ENCODE measurements at places on chromosomes 2 and 18. TPM values are rescaled to one million over a fixed set of nuclear protein-coding genes. Genes with fewer than 3 reads are reported as not detected.

DNA sequence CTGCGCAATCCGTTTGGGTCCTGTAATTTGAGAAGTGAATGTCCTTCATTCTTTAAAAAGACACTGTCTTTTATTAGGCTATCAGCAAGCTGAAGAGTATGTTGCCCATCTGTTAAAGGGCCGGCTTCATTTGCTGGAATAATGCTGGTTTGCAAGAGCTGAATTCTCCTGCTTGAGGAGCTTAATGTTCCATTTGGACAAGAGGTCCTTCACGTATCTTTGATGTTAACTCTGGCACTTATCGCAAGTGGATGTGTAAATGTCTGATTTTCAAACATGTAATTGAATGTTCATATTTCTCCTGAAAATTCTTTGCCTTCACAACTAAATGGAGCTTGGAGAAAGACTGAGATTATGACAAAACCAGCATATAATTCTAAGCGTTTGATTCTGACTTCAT is 280.8 kb upstream of the NRP2 start:
- H3K36me3 ChIP-seq: no peaks in the 10 kb centered on the region
- H3K27ac ChIP-seq: no peak overlapping the region
- DNase-seq: no peak
- H3K4me3 ChIP-seq: no peak overlapping the region
- no peaks in the 10 kb centered on the region for H3K27me3 ChIP-seq

DNA sequence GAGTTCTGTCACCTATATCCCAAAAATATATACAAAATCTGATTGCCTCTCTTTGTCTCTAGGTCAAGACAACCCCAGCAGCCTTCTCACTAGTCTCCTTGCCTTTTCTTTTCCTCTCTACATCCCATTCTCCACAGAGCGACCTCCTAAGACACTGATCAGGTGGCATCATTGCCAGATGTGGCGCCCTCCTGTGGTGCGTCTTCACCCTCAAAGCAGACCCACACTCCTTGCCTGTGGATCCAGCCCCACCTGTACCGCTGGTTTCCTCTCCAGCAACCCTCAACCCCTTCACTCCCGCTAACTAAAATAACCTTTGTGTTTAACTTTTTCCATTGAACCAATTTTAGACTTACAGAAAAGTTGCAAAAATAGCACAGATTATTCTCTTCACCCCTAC is 273.3 kb downstream of the GLI2 start:
- no peaks in the 10 kb centered on the region for H3K27me3 ChIP-seq
- DNase-seq: no peak
- H3K27ac ChIP-seq: no peak overlapping the region
- no peaks in the 10 kb centered on the region for H3K36me3 ChIP-seq

ABCB6 gene
- 16.3 TPM for total RNA-seq

DNA sequence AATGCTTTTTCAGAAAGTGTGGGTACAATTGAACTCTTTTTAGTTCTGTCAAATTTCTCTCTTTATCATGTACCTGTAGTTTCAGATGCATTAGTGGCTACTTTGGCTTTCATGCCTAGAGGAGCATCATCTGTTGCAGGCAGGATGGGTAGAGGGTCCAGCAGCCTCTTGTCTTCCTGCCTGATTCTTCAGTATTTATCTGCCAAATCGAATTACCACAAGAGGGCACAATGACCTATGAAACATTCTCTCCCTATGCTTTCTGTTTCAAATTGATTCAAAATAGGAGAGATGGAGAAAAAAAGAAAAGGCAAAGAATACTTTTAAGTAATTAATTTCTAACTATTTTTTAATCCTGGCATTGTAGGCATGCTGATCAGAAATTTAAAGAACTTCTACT is 477.2 kb downstream of the TRIB2 start:
- no peak for DNase-seq
- H3K4me1 ChIP-seq: no peaks in the 10 kb centered on the region
- no peak overlapping the region for H3K4me3 ChIP-seq
- H3K27me3 ChIP-seq: no peaks in the 10 kb centered on the region
- no peaks in the 10 kb centered on the region for H3K36me3 ChIP-seq
- H3K27ac ChIP-seq: no peak overlapping the region

DNA sequence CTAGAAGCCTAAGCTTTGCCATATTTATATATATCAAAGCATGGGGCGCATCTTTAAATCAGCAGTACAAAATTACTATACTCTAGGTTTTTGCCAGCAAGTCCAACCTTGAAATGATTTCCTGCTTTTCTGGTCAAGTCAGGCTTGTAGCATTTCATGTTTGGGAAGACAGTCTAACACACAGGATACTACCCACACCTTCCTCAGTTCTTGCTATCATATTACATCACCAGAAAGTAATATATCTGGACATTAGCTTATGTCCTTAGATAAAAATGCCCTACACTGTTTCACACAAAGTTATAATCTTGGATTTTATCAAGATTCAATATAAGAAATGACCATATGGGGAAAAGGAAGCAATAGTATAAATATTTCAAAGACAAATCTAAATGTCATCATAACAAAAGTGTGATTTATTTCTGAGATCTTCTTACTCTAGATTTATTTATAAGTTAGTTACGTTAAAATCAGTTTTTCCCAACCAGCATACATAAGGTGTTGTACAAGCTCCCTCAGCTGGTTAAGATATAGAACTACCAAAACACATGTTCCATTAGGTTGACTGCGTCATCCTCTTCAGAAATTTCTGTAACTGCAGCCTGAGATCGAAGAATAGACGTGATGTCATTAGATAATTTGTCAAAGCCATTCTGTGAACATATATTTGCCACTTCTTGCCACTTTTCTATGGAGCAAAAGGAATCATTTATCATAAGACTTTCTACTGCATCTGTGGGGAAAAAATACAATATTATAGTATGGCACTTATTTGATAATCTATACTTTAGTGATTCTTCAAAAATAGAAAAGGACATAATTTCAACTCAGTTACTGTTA is 56.6 kb downstream of the CLHC1 start:
- H3K27me3 ChIP-seq: no peaks in the 10 kb centered on the region
- H3K36me3 ChIP-seq: no peaks in the 10 kb centered on the region
- no peak overlapping the region for H3K27ac ChIP-seq
- H3K4me1 ChIP-seq: peaks cover 9% of the 10 kb centered on the region

AQP12B gene
- total RNA-seq: not detected

CRYGD gene
- total RNA-seq: not detected

ANKRD29 gene
- 6.1 TPM for total RNA-seq

SERPINB4 gene
- 1.1 TPM for total RNA-seq

ALPI gene
- total RNA-seq: not detected

- H3K4me3 ChIP-seq: no peak overlapping the region
- H3K27me3 ChIP-seq: no peaks in the 10 kb centered on the region
- no peak for DNase-seq
- no peak overlapping the region for H3K27ac ChIP-seq
Observed at GRCh38 chr2:200033929-200034328, 78.5 kb downstream of the MAIP1 start.

GRCh38 chr18:39296293-39296888 is 1730.8 kb upstream of the CELF4 start:
- H3K4me3 ChIP-seq: no peak overlapping the region
- H3K36me3 ChIP-seq: no peaks in the 10 kb centered on the region
- H3K4me1 ChIP-seq: no peaks in the 10 kb centered on the region
- H3K27ac ChIP-seq: no peak overlapping the region
- H3K27me3 ChIP-seq: no peaks in the 10 kb centered on the region

DNA sequence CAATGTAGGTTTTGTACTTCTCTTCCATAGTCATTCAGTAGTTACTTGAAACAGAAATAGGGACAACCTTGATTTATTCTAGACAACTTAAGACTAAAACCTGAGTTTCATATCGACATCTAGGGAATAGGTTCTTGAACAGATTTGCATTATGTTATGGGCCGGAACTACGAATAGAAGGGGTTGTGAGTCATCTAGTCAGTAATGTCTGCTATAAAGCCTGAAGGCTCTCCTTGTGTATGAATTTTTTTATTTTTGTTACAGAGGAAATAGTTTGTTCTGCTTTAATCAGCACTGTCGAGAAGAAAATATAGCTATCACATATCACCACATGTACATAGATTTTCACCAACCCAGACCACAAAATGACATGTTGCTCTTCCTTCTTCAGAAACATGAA is 17.3 kb upstream of the TRIM43 start:
- H3K27ac ChIP-seq: no peak overlapping the region
- no peak overlapping the region for H3K4me3 ChIP-seq

DNA sequence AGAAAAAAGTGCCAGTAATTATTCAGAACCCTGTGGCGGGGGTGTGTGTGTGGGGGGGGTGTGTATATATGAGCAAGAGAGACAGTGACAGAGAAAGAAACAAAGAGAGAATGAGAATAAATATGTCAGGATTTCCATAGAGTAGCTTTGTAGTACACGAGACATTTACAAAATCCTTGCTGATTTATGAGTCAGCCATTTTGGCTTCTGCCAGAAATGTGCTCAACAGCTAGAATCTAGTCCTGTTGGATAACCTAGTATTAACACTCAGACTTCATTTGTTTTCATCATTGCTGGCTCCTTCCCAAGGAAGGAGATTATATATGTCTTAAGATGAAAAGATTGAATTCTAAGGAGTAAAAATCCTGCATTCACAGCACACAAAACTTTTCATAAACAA is 140.5 kb upstream of the HNRNPA3 start:
- no peak overlapping the region for H3K4me3 ChIP-seq
- H3K4me1 ChIP-seq: no peaks in the 10 kb centered on the region
- no peaks in the 10 kb centered on the region for H3K36me3 ChIP-seq
- no peaks in the 10 kb centered on the region for H3K27me3 ChIP-seq

- no peaks in the 10 kb centered on the region for H3K4me1 ChIP-seq
- H3K27ac ChIP-seq: no peak overlapping the region
- peak; percentile 55 for DNase-seq
- H3K36me3 ChIP-seq: no peaks in the 10 kb centered on the region
- H3K4me3 ChIP-seq: no peak overlapping the region
- no peaks in the 10 kb centered on the region for H3K27me3 ChIP-seq
Observed at GRCh38 chr2:109137616-109138015, 8.6 kb downstream of the SH3RF3 start.

- DNase-seq: no peak
- no peak overlapping the region for H3K27ac ChIP-seq
Observed at GRCh38 chr18:58195278-58195765, 151.3 kb downstream of the NEDD4L start.

GRCh38 chr2:18926631-18927524 is 337.5 kb upstream of the NT5C1B start:
- no peaks in the 10 kb centered on the region for H3K4me1 ChIP-seq
- H3K27me3 ChIP-seq: no peaks in the 10 kb centered on the region
- no peak overlapping the region for H3K27ac ChIP-seq
- no peak for DNase-seq

GRCh38 chr18:26784599-26784998 is 80.9 kb downstream of the AQP4 start:
- no peaks in the 10 kb centered on the region for H3K27me3 ChIP-seq
- no peaks in the 10 kb centered on the region for H3K4me1 ChIP-seq
- DNase-seq: no peak
- no peak overlapping the region for H3K4me3 ChIP-seq
- no peak overlapping the region for H3K27ac ChIP-seq

OTOS gene
- not detected for total RNA-seq

NPHP1 gene
- 6.5 TPM for total RNA-seq

DNA sequence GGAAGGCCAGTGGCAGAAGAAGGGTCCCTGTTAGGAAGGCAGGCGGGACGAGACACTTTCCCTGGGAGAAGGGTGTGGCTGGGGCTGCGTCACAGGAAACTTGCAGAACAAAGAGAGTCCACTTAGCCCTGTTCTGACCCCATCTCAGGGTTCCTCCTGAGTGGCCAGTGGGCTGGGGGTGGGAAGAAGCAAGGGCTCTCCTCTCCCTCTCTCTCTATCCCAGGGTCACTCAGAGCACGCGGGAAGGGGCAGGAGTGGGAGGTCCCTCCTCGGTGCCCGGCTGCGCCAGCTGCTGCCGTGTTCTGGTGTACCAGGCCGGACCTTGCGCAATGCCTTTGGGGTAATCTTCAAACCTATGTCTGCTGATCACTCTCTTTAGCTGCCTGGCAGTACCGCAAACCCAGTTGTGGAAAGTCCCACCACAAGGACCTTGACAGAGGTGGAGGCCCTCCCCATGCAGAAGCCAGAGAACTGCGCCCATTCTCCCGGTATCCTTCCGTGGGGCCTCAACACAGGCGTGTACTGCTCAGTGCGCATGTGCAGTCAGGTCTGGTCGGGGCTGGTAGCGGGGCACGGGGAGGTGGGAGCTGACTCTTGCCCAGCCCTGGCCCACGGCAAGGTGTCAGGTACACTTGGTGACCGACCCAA is 47.8 kb upstream of the ST3GAL5 start:
- no peak overlapping the region for H3K27ac ChIP-seq
- no peaks in the 10 kb centered on the region for H3K36me3 ChIP-seq
- no peaks in the 10 kb centered on the region for H3K27me3 ChIP-seq
- DNase-seq: no peak
- H3K4me3 ChIP-seq: no peak overlapping the region

GRCh38 chr2:105288133-105288532 is 41.4 kb downstream of the TGFBRAP1 start:
- peaks cover 65% of the 10 kb centered on the region for H3K36me3 ChIP-seq
- no peak overlapping the region for H3K4me3 ChIP-seq
- H3K4me1 ChIP-seq: no peaks in the 10 kb centered on the region
- H3K27me3 ChIP-seq: no peaks in the 10 kb centered on the region
- no peak for DNase-seq

DOK6 gene
- total RNA-seq: 0.21 TPM

DNA sequence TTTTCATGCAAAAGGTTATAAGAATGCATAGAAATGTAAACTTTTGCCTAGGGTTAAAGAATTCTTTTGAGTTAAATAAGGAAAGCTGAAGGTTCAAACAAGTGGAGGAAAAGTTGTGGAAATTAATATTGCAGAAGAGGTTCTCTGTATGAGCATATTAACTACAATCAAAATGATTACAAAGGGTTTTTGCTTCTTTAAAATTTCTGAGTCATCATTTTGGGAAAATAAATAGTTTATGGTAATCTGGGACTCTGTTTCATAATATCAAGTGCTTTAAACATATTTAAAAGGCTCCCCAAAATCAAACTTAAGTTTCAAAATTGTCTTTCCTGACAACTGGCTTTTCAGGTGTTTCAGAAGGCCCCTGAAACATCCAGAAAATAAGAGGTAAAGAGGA is 415.7 kb downstream of the ZNF804A start:
- H3K4me3 ChIP-seq: no peak overlapping the region
- H3K4me1 ChIP-seq: no peaks in the 10 kb centered on the region
- no peaks in the 10 kb centered on the region for H3K36me3 ChIP-seq
- H3K27ac ChIP-seq: no peak overlapping the region

DNA sequence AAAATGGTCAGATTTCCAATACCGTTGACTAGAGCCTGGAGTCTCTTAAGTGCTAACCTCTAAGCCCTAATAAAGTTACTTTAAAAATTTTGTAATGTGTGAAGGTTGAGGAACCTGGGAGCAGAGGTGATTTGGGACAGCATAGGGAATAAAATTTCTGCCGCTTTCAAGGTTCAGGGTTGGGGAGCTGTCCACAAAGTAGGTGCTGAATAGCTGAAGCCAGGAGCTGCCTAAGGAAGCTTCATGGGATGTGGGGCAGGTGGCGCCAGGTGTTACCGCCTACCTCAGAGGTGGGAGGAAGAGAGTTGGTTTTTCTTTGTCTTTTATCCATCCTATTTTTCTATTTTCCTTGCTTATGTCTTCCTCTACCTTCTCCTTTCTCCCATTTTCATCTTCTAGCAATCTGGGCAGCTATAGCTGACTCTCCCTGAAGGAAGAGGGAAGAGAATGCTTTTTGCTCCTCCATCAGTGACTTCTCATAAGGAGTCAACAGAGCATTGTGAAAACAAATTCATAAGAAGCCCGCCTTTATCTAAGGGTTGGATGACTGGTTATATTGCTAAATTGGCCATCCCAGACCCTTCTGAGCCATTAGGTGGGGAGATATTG is 178.7 kb downstream of the CLIP4 start:
- no peaks in the 10 kb centered on the region for H3K36me3 ChIP-seq
- H3K4me1 ChIP-seq: no peaks in the 10 kb centered on the region
- no peak overlapping the region for H3K27ac ChIP-seq
- H3K4me3 ChIP-seq: no peak overlapping the region
- DNase-seq: no peak

GRCh38 chr2:134677856-134678756 is 40.7 kb downstream of the TMEM163 start:
- H3K36me3 ChIP-seq: no peaks in the 10 kb centered on the region
- H3K27me3 ChIP-seq: no peaks in the 10 kb centered on the region
- H3K4me3 ChIP-seq: no peak overlapping the region
- DNase-seq: no peak

Data from suprapubic skin (tissue), 4 donors.